ENCODE measurements at places on chromosomes 11 and 22.

- DNase-seq: peak; percentile 18
Measured at GRCh38 chr11:126355926-126356897, 726 bp downstream of the ST3GAL4 start.

- peak; percentile 2 for DNase-seq
Measured at GRCh38 chr11:99020352-99021225, at the start of gene CNTN5. TSS of gene CNTN5 (plus strand) at chr11:99020949.

DNA sequence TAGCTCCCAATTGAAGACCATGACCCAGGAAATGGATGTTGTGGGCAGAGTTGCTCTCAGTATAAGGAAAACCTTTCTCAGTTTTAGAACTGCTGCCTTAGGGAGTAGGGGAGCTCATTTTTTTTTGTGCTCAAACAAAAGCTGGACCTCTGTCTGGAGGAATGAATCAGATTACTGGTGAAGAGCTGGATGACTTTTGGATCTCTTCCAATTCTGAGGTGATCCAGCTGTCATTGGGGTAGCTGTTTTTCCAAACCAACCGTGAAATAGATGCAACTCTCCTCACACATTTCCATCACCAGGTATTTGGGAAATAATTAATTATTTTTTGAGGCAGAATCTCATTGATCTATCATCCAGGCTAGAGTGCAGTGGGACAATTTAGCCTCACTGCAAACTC lies 251.3 kb upstream of the PLET1 start:
- no peak for DNase-seq

- DNase-seq: no peak
Measured at GRCh38 chr11:96008161-96008720, 84.3 kb upstream of the MTMR2 start.

DNA sequence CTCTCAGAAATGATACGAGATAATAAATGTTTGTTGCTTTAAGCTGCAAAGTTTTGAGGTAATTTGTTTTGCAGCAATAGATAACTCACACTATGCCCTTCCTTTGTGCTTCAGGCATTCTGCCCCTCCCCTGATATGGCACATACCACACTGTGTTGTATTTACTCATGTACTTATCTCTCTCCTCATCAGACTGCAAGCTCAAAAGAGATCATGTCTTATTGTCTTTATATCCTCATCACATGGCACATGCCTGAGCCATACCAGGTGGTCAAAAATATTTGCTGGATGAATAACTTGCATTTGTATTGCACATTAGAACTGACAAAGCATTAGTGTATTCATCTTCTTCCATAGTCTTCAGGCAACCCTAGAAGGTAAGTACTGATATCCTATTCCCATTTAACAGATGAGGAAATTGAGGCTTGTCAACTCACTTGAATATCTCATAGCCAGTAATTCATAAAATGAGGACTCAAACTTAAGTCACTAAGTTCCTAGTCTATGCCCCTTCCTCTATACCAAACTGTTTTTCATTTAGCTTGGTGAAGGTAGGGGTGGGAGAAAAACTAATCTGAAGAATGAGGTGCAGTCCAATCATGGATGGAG lies 83.9 kb upstream of the EED start:
- DNase-seq: no peak

DNA sequence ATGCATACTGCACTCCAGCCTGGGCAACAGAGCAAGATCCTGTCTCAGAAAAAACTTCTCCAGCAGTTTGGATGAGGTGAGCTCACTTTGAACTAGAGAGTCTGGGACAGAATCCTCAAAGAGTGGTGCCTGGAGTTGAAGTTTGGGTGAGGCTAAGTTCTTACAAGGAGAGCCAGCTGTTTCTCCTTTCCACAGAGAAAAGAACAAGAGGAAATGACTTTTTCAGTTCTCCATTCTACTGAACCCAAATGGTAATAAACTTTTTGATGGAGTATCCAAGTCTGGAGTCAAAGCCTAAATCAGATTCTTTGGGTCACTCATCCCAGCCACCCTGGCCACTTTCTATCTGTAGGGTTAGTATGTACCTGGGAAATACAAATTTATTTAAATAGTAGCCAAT lies 102.7 kb downstream of the TRAF6 start:
- DNase-seq: no peak

GRCh38 chr11:9176550-9176949 lies 85.2 kb upstream of the SCUBE2 start:
- no peak for DNase-seq

DNA sequence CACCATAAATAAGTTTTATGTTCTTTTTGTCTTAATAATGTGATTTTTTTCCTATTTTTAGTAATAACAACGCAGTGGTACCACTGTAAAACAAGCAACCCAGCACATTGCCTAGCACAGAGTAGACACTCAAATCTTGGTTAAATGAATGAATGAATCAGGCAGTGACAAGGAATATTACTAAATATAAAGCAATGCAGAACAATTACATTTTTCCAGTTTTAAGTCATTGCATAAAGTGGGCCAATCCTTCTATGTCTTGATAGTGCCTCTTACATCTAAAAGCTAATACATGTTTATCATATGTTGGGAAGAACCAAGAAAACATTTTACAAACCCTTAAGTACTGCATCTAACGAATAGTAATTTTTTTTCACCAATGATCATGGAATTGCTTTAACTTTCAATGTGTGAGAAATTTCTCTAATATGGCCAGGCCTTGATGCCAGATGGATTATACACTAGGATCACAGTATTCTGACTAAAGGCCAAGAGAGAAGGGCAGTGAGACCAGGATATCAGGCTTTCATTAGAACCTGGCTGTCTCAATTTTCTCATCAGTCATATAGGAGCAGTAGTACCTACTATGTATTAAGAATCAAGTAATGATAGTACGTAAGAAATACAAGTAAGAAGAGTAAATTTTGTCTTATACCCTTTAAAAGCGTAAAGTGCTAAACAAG lies 88.5 kb downstream of the TRIM44 start:
- no peak for DNase-seq

DNA sequence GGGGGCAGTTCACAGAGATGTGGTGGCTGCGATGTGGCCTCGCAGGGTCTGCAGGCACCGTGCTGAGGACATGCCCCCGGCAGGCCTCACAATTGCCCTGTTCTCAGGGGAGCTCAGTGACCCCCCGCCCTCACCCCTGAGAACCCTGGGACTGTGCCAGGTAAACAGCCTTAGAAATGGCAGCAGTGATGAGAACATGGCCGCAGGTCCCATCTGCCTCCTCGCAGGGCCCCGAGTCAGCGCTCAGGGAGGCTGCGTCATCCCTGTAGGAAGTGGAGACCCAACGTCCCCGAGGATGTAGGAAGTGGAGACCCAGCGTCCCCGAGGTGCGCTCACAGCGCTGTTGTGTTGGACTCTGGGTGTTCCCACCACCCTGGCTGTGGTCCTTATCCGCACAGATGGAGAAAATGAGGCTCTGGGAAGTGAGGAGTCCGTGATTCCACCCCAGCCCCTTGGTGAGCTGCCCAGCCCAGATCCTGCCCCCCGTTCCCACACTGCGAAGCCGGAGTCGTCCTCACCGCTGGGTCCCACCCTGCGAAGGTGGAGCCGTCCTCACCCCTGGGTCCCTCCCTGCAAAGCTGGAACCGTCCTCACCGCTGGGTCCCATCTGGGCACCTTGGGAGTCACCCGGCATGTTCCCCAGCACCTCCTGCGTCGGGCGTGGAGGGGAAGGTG lies 1086.8 kb downstream of the BRD1 start:
- no peak for DNase-seq

- no peak for DNase-seq
Measured at GRCh38 chr22:36589856-36590255, 60.9 kb upstream of the EIF3D start.

DNA sequence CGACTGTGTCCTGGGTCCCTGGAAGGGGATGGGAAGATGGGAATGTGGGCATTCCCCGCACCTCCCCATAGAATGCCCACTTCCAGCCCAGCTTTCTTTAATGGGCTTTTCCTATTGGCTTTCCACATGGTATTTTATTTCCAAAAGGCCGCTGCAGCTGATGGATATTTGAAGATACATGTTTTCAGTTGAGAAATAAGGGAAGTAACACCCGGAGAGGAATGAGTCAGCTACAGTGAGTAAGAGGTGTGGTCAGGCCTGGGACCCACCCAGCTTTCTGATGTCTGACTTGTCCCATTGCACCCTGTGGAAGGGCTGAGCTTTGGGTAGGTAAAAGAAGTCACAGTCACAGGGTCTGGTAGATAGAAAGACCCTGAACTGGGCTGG lies 476.9 kb downstream of the MIAT start:
- DNase-seq: no peak

DNA sequence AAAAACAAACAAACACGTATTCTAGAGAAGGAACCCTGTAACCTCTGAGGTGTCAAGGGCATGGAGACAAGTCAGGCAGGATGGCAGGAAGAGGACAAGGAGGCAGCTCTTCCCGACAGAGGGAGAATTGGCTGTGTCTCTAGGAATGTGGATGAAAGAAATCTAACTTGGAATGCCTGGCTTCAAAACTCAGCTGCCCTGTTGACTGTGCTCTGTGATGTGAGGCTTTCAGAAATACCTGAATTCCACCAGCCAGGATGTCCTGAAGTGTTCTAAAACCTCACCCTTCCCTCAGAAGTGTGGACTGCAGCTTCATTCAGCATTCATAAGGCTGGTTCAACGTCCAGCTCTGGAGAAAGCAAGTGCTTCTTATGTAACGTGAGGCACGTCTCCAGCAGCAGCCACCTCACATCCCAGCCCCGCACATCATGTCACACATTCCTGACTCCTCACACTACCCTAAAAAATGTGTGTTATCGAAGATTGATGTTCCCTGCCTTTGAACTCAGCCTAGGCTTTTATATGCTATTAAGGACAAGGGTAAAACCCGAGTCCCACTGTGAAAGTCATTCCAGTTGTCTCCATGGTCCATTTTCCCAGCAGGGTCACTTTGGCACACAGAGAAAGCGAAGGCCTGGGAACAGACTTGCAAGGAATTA lies 398.9 kb downstream of the ETS1 start:
- no peak for DNase-seq

DNA sequence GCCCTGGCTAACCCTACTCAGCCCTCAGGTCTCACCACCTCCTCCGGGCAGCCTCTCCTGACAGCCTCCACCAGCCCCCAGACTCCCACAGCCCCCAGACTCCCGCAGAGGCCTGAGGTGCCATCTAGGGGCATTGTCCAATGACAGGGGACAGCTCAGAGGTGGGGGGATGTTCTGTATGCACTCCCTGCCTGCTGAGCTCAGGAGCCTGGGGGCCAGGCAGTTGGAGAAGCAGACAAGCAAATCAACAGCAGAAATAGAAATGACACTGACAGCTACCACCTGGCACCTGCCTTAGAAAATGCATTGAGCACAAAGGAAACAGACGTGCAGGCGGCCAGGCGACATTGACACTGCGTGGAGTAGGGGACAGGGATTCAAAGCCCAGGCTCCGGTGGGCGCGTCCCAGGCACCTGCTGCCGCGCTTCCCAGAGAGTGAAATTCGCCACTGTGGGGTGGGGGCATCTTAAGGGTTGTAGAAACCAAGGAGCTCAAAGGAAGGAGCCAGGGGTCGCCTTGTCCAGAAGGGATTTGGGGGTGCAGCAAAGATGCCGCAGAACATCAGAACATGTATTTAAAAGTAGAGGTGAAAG lies 22.5 kb upstream of the WNT7B start:
- DNase-seq: no peak

DNA sequence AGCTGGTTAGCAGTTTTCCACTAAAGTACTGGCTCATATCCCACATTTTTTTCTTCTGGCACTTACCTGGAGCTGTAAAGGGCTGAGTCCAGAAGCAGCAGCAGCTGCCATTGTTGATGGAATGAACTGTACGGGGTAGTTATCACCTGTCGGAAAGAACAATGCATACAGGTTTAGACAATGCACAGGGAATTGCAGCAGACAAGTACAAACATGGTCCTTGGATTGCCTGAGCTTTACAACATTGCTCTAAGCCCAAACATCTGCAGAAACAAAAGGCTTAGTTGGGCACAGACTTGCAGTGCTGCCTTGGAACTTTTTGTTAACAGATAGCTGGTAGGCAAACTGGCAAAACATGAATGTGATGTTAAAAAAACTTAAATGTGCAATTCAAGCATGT lies 258.8 kb downstream of the SOX6 start:
- DNase-seq: no peak

DNA sequence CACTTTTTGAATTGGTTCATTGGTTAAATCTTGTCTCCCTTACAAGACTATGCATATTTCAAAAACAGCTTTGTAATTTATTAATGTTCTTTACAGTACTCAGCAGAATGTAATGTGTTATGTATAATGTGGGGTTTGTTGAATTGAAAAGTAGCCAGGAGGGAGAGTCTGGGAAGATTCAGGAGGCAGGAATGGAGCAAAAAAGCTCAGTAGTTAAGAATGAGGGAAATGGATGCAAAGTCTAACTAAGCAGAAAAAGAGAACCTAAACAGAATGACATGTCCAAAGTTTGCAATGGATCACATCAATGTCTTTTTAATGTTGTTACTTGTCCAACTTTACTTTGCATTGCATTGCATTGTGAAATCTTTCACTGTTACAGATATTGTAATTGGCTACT lies 86.5 kb upstream of the CARD18 start:
- DNase-seq: no peak

GRCh38 chr11:58192229-58192628 lies 3.4 kb downstream of the OR9Q2 start:
- DNase-seq: no peak

GRCh38 chr11:73340164-73340563 lies 32.1 kb downstream of the ARHGEF17 start:
- no peak for DNase-seq

- DNase-seq: no peak
Measured at GRCh38 chr11:65973439-65974110, 12.0 kb downstream of the SART1 start.

DNA sequence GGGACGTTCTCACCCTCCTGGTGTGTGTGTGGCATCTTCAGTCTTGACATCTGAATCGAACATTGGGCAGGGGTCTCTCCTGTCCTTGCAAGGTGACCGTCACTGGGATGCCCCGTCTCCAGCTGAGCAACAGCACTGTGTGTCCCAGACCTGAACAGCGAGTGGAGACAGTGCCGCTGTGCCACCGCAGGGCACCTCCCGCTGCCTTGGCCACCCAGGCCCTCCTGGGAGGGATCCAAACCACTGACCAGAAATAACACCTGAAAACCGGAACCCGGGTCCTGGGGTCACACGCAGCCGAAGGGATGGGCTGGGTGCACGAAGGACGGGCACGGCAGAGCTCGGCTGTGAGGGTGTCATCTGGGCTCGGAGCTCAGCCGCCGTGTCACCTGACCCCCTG lies 102.2 kb downstream of the BRD1 start:
- DNase-seq: no peak

DNA sequence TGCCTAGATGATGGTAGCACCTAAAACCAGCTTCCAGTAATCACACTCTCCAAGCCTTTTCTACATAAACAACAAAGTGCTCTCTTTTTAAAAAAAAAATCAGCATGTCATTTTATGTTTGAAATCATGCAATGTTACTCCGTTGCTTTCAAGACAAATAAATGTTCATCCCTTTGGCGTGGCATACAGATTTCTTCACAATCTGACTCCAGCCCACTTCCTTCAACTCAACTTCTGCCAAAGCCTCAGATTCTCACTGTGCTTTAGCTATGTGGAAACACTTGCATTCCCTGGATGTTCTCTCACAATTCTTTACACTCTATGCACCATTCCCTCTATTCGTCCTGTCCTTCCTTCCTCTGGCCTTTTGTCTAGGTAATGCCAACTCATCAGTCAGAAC lies 206.3 kb upstream of the BLID start:
- DNase-seq: no peak
